ENCODE measurements at places on chromosomes 11 and 22. TPM values are rescaled to one million over a fixed set of nuclear protein-coding genes. Genes with fewer than 3 reads are reported as not detected.

- no peak for DNase-seq
Measured at GRCh38 chr11:79028225-79028624, 412.6 kb downstream of the TENM4 start.

DNA sequence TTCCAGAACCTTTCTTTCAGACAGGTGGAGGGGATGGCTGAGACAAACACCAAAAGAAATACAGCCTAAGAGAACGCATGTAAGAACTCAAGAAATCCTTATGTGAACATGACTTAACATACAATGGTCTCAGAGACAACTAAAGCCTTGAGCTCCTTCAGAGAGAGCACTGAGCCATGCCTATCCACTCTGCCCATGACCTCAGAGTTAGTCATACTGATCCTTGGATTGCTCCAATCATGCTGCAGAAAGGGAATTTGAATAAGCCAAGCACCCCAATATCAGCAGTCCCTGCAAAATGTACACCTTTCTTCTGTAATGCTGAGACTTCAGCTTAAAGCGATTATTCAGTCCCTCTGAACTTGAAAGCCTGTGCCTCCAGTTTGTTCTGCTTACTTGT lies 43.2 kb upstream of the CHKA start:
- DNase-seq = no peak

- peak; percentile 92 for DNase-seq
Measured at GRCh38 chr22:31630331-31631329, 31.4 kb downstream of the PISD start.

- DNase-seq = peak; percentile 44
Measured at GRCh38 chr11:129117595-129118350, 74.4 kb downstream of the ARHGAP32 start.

Gene SLC22A8
- polyA plus RNA-seq = 0.07 TPM

Gene TNKS1BP1
- 103 TPM for polyA plus RNA-seq

Gene ILK
- 133 TPM for polyA plus RNA-seq

Gene CCDC81
- 0.85 TPM for polyA plus RNA-seq

Gene ISX
- polyA plus RNA-seq = 74.1 TPM

Gene FXYD2
- 4.4 TPM for polyA plus RNA-seq
